ENCODE measurements at places on chromosomes 2 and 18. TPM values are rescaled to one million over a fixed set of nuclear protein-coding genes. Genes with fewer than 3 reads are reported as not detected.
A peak's percentile ranks its signal among the peaks of the same experiment; 100 is the strongest.

The MYOM1 gene
- 0.65 TPM for total RNA-seq

DNA sequence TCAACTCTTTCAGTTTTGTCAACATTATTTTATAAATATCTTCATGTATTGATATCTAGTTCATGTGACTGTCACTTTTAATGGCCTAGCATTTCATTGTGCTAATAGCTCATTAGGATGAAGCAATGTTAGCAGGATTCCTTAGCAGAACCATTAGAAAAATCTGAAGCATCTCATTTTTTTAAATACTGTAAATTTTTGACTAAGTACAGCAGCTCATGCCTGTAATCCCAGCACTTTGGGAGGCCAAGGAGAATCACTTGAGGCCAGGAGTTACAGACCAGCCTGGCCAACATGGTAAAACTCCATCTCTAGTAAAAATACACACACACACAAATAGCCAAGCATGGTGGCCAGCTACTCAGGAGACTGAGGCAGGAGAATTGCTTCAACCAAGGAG lies 15.6 kb upstream of the ANTXR1 start:
- no peak for DNase-seq

DNA sequence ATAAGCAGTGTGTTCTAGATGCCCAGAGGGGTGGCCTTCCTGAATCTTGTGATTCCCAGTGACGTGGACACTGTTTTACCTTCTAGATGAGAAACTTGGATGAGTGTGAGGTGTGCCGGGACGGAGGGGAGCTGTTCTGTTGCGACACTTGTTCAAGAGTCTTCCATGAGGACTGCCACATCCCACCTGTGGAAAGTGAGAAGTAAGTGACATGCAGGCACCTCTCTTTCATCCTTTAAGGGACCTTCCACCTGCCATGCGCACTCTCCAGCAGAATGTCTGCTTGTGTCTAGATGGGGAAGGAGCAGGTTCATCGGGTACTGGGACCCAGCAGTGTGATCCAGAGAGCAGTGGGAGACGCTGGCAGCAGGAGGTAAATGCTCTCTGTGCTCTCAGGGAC lies 16.0 kb upstream of the SP100 start:
- no peak for DNase-seq

The KCNF1 gene
- total RNA-seq: 0.97 TPM

GRCh38 chr2:222294996-222295367 lies 3.8 kb downstream of the PAX3 start:
- no peak for DNase-seq

DNA sequence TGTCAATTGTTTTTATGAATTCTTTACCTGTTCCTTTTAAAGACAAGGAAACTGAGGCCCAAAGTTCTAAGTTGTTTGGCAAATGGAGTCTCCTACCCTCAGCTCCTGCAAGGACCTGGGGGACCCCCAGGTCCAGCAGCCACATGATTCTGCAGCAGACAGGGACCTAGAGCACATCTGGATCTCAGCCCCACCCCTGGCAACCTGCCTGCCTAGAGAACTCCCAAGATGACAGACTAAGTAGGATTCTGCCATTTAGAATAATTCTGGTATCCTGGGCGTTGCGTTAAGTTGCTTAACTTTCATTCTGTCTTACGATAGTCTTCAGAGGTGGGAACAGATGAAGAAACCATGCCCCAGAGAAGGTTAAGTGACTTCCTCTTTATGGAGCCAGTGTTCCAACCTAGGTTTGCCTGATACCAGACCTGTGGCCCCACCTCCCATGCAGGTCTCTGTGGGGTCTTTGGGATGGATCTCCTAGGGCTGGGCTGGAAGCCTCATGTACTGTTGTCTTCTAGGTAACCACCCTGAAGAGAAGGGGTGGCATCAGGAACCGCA lies 5.6 kb upstream of the CENPA start:
- DNase-seq: no peak

The TNS1 gene
- total RNA-seq: 104 TPM

DNA sequence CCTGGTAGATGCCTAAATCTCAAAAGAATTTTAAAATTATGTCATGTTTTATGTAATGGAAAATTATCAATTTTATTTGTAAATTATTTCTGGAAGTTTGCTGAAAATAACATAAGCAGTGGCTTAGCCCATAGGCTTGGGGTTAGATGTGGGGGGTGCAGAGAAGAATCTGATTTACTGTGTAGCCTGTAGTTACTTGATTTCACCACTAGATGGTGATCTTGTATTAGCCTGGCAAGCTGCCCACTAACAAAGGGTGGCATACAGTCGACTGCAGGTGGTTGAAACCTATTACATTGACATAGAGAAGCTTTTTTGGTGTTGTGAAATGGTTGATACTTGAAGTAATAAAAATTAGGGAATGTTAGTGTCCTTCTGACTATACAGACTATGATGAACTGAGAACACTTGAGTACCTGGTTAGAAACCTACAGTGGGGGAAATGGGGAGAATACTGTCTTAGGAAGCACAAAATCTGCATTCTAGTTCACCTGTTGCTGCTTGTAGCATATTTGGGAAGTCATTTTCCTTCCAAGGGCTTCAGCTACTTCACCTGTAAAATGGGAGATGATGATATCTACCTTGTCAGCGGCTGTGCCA lies 191.0 kb upstream of the LHCGR start:
- peak; percentile 62 for DNase-seq

DNA sequence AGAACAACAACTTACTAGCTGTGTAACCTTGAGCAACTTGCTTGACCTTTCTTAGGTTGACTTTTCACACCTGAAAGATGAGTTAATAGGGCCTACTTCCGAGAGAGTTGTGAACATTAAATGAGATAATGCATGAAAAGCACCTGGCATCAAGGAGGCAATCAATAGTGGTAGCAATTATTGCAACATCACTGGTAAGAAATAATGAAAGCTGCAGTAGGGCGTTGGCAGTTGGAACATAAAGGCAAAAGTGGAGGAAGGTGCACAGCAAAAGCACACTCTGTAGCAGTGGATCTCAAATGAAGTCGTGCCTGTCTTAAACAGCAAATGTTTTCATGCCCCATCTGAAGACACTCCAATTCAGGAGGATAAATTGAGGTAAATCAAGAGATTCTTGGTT lies 178.9 kb upstream of the VRK2 start:
- no peak for DNase-seq

- no peak for DNase-seq
Observed at GRCh38 chr2:136308611-136309010, 190.7 kb upstream of the CXCR4 start.

- DNase-seq: no peak
Observed at GRCh38 chr2:199743415-199744120, 107.4 kb downstream of the FTCDNL1 start.

DNA sequence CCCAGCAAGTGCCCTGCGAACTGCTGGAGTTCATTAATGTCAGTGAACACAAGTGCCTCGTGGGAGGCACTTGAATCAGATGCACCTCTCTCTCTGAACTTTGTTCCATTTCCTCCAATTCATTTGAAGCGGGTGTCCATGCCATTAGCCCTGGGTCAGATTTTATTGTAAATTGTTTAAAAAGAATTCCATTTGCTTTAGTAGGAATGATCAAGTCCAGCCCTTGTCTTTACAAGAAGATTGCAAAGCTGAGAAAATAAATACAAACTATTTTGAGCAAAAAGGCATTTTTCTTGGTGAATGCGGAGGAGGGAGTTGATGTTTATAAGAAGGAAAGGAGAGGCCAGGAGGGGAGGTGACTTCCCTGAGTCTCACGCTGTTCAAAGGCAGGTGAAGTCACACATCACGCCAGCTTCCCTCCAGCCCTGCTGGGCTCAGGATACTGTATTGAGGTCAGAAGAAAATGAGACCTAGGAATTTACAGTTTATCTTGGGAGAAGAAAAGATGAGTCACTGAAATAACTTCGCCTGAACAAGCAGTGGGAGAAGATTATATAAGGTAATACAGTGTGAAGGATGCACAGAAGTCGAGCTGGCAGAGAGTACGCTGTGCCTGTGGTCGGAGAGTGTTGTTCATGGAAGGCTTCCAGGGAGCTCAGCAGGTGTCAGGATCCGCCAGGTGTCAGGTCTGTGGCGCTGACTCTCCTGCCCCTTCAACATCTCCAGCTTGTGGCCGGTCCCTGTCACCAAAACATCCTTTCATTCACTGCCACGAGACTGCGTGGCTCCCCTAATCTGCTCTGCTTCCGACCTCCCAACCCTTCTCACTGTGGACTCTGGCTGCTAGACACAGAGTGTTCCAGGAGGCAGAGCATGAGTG lies 36.5 kb downstream of the EFR3B start:
- DNase-seq: peak; percentile 67

The DES gene
- 0.51 TPM for total RNA-seq

- DNase-seq: no peak
Observed at GRCh38 chr2:30680121-30680520, 127.1 kb downstream of the CAPN13 start.

DNA sequence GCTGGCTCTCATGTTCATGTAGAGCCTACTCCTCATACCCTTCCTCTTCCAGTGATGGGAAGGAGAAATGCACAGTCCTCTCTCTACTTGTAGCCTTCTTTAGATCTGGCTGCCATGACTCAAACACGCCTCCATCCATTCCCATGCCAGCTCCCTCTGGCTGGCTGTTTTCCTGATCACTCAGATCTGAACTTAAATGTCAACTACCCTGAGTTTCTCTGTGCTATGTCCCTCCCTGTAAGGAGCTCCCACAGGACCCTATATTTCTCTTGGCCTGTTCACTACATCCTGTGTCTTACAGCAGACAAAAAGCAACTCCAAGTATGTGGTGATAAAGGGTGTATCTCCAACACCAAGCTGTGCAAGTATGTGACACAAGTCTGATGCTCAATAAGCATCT lies 152.4 kb downstream of the TCF4 start:
- peak; percentile 47 for DNase-seq

DNA sequence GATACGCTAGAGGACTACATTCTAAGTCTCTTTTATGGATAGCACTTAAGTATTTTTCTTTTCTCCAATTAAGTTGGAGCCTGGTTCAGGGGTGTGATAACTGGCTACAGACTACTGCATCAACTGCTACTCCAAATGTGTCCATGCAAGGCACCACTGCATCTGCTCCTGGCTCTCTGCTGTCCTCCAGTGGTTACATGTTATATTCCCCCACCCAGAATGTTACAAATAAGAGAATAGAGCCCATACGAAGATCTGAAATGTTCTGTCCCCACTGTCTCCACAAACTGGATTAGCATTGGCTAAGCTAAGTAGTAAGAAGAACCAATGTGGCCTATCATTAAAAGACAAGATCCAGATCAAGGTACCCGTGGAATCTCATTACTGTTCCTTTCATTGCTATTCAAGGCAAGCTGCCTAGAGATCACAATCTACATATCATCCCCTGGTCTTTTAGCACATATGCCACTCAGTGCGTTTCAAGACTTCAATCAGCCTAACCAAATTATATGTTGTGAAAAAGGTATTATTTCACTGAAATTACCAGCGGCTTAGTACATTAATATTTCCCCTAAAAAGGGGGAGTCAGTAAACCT lies 308.3 kb upstream of the SLC8A1 start:
- peak; percentile 79 for DNase-seq

DNA sequence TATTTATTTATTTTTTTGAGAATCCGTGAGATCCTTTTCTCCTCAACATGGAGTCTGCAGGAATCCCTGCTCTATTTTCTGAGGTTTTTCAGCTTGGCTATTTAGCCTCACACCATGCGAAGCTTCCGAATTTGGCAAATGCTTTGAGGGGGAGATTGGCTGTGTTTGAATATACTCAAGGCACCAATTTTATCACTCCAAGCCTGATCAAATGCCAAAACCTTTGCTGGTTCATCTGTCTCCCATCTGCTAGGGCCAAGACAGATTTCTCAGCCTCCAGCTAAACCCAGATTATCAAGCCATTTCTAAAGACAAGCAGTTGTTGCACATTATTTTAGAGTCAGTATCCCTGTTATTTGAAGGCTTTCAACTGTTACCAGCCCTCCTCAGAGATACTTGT lies 295.7 kb downstream of the XIRP2 start:
- DNase-seq: no peak

The RAMP1 gene
- 4.8 TPM for total RNA-seq

GRCh38 chr18:51070545-51070944 lies 40.5 kb downstream of the SMAD4 start:
- DNase-seq: peak; percentile 87

GRCh38 chr2:25177211-25177611 lies 8.8 kb upstream of the POMC start:
- no peak for DNase-seq

- peak; percentile 19 for DNase-seq
Observed at GRCh38 chr18:49319590-49319989, 140.9 kb downstream of the DYM start.

The KLHL30 gene
- not detected for total RNA-seq

The TNFRSF11A gene
- total RNA-seq: 0.22 TPM

The TWSG1 gene
- 136 TPM for total RNA-seq

The TRMT61B gene
- 11.0 TPM for total RNA-seq

GRCh38 chr2:18559531-18560030 lies 872 bp downstream of the RDH14 start:
- no peak for DNase-seq

The C1QL2 gene
- not detected for total RNA-seq

GRCh38 chr18:55265984-55266383 lies 306.7 kb upstream of the CCDC68 start:
- DNase-seq: peak; percentile 37

DNA sequence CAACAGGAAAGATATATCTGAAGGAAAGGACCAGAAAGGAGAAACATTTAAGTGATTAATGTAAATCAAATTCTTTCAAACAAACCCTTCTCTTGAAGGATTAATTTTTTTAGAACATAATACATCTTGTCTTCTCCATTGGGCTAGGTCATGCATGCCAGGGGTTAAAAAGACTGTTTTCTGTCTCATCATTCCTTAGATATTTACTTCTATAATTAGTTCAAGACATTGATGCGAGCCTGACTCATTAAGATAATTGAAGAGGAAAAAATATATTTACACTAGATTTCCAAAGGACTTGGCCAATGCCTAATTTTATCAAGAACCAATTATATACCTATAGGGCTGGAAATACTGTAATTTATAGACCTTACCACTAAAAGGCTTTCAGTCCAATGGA lies 166.6 kb upstream of the SETBP1 start:
- DNase-seq: peak; percentile 5

GRCh38 chr2:143843686-143844085 lies 676.2 kb downstream of the ZEB2 start:
- no peak for DNase-seq

The UGT1A7 gene
- not detected for total RNA-seq

The ZCCHC2 gene
- 3.0 TPM for total RNA-seq

GRCh38 chr18:36786686-36787085 lies 42.1 kb downstream of the TPGS2 start:
- DNase-seq: peak; percentile 87

GRCh38 chr18:44893966-44894365 lies 213.3 kb downstream of the SETBP1 start:
- DNase-seq: no peak

DNA sequence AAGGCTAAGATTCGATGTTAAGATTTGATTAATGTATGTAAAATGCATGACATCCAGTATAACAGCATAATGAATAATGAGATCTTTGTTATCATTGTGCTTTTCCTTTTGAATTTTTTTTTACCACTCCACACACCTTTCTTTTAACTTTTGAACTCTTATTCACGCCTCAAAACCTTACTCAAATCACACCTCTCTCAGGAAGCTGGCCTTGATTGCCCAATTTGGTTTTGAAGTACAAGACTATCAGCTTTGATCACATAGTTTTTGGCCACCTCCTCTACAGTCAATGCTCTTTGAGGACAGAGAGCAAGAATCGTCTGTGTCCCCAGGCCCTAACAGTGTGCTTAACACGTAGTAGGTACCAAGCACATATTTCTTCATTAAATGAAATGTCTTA lies 29.9 kb upstream of the SLC9A2 start:
- no peak for DNase-seq

- no peak for DNase-seq
Observed at GRCh38 chr18:3111523-3112240, 98.7 kb upstream of the LPIN2 start.
